H54 (cell line): ENCODE measurements at places on chromosomes 1 and 21.
A peak's percentile ranks its signal among the peaks of the same experiment; 100 is the strongest.

GRCh38 chr1:115364046-115364779, 26.2 kb upstream of the NGF start:
- no peak for DNase-seq

- DNase-seq = peak; percentile 21
Observed at GRCh38 chr1:168709405-168710363, 19.3 kb downstream of the DPT start.

- no peak for DNase-seq
Observed at GRCh38 chr21:42067531-42068255, 3.4 kb upstream of the UMODL1 start.

DNA sequence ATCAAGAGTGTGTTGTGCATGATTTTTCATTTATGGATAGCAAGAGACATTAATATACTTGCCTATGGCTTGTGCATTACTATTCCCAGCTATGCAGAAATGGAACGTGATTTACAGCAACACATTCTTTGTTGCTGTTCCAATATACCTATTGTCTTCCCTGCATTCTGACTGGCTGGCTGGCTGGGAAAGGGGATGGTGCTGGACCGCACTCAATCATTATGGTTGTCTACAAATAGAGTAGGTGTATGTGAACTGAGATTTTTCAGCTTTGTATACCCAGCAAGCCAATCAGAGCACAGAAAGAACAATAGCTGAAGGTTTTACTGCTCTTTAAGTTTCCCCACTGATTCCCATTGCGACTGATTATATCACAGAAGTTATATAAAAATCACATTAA, 167.5 kb downstream of the ATG4C start:
- no peak for DNase-seq

GRCh38 chr1:22347854-22348760, 103.5 kb upstream of the ZBTB40 start:
- DNase-seq = no peak

DNA sequence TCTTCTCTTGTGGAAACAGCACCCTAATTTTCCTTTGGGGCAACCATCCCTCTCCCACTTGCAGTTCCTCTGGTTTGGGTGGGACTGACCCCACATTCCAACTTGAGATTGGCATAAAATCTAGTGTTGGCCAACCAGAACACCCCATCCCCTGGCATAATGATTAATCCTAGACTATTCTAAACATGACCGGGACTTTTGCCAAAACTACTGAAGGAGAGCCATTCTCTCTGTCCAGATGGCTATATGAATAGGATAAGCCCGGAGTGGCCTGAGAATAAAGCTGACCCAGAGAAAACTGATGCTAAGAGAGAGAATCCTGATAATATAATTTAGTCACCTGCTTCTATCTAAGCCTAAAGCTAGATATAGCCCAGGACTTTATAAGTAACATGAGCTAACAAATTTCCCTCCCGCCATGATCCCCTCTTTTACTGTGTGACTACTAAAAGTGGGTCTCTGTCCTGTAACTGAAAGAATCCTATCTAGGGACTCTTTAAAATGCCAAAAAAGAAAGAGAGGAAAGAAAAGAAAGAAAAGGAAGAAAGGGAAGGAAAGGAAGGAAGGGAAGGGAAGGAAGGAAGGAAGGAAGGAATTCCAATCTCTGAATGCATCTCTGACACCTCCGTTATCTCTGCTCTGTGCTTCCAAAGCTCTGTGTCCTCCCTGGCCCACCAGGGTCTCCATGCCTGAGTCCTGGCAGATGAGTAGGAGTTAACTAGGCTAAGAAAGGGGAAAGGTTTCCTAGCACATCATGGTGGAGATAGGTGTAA, 28.0 kb upstream of the NRDC start:
- DNase-seq = no peak

DNA sequence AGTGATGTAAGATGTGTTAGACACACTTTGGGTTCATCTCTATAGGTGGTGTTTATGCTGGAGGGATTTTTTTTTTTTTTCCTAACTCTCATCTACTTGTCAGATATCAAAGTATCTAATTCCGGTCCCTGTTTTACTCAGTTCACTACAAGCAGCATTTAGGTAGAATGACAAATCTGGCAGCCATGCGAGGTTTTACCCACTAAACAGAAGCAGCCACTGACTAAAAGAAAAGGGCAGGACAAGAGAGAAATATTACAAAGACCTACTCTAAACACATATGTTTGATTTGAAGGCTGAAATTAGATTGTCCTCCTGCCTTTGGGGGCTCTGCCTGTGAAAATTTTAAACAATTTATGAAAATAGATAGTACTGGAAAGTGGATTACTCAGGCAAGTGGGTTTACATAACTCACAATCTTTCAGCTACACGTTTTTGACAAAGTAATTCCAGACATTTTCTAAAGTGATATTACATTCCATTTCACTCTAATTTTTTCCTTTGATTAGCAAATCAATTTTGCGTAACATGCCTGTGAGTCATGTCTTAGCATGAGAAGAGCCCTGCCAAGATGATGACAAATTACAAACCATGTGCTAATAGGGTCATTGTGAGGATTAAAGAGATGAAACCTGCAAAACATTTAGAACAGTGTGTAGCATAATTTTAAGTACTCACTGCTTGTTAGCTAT, 172.6 kb downstream of the PLA2G4A start:
- DNase-seq = no peak

DNA sequence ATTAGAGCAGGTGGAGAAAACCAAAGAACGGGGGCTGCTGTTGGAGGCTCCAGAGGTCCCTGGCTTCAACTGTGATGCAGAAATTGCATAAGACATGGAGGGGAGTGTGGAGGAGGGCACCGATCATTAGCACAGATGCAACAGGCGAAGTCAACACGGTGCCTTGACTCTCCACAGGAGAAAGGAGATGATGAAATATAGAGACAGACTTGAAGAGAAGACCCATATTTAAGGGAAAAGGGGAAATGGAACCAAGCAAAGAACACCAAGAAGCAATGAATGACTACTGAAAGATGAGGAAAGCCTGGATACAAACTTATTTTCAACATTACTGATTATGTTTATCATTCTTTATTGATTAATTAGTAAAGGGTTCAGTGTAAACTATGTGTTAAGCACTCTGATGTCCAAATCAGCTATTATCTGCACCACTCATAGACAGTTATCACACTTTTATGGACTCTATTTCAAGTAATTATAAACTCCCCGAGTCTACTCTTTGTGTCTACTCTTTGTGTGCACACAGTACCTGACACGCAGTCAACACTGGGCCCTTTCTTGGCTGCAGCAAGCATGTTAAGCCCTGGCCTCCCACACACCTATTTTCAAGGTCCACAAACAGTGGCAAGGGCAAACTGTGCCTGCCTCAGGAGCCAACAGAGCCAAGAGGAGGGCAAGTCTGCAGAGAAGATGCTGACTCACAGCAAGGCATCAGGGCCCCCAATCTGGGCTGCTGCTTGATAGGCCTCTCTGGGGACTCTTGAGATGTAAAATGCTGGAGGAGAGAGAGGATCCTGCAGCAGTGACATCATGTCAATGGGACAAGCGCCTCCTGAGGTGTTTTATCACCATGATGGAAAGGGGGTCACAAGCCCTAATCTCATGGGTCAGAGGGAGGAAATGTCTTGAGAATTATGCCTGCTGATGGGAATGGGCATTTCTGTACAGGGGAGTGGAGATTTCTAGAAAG, 17.6 kb downstream of the PCNX2 start:
- DNase-seq = no peak

GRCh38 chr1:80385650-80386049, 1379.1 kb upstream of the ADGRL4 start:
- no peak for DNase-seq

GRCh38 chr1:50318428-50318827, 104.8 kb downstream of the DMRTA2 start:
- no peak for DNase-seq
